ENCODE measurements at places on chromosomes 2 and 18.
A peak's percentile ranks its signal among the peaks of the same experiment; 100 is the strongest.

- no peak for DNase-seq
Observed at GRCh38 chr2:19592197-19592596, 233.8 kb upstream of the OSR1 start.

DNA sequence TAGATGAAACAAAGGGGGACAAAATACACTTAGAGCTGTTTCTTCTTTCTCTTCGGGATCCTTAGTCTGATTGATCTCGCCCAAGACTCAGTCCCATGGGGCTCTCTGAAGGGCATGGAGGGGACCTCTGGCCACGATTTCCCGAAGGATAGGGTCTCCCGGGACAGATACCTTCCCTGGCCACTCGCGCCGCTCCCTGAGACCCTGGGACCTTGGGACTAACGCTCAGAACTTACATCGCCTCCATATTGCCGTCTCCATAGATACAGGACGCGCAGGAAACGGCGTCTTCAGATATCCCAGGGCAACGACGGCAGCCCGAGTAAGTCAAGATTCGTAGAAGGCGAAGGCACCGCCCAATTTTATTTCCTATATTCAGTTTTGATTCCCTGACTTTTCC, at the start of gene CFAP65:
Gene CFAP65, minus strand, starts transcription at position 265 of the 400 bp plus-strand sequence. CDS start 2,468 bp downstream, outside the sequence.
- peak; percentile 19 for DNase-seq

DNA sequence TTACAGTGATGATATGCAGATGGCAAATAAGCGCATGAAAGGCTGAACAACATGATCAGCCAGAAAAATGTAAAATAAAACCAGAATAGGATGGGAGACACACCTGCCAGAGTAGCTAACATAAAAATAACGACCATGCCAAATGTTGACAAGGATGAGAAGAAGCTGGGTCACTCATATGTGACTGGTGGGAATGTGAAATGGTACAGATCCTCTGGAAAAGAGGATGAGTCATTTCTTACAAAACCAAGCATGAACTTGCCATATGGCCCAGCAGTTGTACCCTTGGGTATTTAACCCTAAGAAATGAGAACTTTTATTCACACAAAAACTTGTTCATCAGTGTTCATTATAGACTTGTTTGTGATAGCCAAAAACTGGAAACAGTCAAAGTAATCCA, 143.8 kb downstream of the SH3BP4 start:
- DNase-seq, result no peak

DNA sequence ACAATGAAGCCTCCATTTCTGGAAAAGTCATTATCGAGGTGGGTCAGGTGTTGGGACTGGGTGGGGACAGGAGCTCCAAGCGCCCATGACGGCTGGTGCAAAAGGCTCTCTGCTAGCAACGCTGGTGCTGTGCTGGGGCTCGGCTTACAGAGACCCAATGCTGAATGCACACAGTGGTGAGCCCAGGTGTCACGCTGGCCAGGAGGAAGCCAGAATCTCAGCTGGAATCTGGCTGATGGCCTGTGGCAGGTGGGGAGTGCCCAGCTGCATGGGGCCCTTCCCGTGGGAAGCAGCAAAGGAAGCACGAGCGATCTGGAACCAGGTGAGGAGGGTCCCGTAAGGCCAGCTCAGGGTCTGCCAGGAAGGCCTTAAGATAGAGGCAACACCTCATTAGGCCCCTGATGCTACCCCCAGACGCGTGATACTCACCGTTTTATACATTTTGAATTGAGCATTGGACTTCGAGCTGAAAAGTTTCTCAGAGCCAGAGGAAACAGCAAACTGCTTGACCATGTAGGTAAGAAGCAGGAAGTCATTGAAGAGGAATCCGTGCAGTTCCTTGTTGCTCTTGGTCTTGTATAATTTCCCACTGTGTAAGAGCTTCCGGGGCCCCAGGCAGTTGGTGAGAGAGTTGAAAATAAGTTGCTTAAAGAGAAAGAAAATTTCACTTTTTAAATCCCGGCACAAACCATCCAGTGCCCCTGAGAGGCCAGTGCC, 34.7 kb downstream of the FAM228A start:
- no peak for DNase-seq

DNA sequence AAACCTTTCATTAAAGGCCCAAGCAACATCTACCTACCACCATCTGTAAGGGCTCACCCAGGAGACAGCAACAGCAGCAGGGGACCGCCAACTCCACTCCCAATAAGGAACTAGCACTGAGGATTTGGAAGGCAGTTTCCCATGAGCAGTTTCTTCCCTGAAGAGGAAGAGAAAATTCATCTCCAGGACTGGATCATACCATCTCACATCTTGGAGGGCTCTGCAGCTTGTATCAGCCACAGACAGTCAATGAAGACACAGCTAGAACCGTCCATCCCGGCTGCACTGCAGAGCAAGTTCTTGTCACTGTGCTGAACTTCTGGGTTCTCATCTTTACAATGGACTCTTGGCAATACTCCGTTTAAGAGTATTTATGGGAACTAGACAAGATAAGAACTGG, 2.8 kb upstream of the GYPC start:
- DNase-seq, result no peak

GRCh38 chr2:174198846-174199564, 49.3 kb downstream of the OLA1 start:
- no peak for DNase-seq

DNA sequence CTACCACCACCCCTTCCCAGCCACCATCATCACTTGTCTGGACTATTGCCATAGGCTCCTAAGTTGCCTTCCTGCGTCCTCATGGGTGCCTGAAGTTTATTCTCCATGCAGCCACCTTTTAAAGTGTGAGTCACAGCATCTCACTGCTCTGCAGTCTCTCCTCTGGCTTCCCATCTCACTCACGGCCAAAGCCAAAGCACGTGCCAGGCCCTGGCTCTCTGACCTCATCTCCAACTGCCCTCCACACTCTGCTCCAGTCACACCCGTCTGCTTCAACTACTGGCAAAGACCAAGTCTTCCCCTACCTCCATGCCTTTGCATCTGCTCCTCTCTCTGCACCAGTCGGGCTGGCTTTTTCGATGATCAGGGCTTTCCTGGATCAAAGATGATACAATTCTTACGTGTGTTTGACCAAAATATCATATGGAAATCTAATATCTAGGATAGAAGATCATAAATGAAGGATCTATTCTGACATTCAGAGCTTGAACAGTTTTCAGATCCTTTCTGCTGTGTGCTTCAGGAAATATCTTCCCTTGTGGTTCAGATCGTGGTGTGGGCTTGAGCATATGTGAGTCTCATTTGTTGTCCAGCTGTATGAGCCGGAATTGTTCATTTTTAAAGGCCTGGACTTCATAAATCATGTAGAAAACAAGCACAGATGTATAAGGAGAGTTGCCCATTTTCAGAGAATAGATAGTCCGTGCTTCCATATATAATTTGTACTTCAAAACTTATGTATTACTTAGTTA, 175.6 kb downstream of the PRKCE start:
- no peak for DNase-seq

- DNase-seq, result no peak
Observed at GRCh38 chr2:174569678-174570077, 27.9 kb downstream of the WIPF1 start.

GRCh38 chr2:141570474-141571131, 560.2 kb downstream of the LRP1B start:
- DNase-seq, result no peak

- no peak for DNase-seq
Observed at GRCh38 chr2:119718501-119719260, 39.7 kb downstream of the TMEM177 start.

GRCh38 chr18:68164909-68165308, 550.0 kb downstream of the TMX3 start:
- no peak for DNase-seq

DNA sequence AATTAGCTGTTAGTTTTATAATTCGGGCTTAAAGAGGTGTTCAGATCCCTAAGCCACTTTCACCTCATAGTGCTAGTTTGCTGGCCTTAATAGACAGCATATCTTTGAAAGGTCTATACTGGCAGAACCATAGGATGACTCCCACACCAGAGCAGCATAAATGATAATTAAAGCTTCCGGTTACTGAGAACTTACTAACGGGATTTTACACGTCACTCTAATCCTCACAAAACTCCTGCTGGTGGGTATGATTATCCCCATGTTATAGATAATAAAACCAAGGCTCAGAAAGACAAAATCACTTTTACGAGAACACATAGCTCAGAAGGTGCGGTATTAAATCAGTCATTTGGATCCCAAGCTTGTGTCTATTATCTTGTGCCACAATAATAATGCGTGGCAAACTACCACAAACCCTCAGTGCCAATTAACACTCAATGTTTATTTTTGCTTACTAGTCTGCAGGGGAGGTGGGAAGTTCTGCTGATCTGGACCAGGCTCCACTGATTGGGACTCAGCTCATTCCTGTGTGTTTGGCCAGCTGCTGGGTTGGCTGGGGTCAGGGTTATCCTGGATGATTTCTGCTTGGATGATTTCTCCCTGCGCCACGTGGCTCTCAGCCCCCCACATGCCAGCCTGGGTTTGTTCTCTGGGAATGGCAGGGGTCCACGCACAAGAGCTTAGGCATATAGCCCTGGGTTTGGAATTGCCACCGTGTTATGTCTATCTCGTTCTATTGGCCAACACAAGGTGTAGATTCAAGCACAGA, 62.3 kb downstream of the TRIB2 start:
- DNase-seq, result no peak

GRCh38 chr2:47204691-47205090, 49.6 kb upstream of the STPG4 start:
- DNase-seq, result no peak

- DNase-seq, result no peak
Observed at GRCh38 chr2:109614715-109615636, 812 bp downstream of the SOWAHC start.

DNA sequence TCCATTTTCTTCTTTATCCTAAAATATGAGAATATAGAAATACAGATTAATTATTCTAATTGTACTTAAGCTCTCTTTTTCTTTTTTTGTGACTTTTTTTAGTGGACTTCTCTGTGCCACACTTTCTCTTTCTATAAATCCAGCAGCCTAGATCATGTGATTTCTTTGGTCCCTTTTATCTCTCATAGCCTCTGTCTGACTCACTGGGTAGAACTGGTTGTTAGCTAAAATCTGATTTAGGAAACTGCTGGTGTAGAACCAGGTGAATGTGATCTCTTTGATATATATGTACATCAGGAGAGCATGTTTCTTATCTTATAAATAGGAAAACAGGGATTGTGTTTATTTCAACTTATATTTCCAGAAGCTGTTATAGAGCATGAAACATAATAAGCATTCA, 54.9 kb downstream of the VRK2 start:
- no peak for DNase-seq

DNA sequence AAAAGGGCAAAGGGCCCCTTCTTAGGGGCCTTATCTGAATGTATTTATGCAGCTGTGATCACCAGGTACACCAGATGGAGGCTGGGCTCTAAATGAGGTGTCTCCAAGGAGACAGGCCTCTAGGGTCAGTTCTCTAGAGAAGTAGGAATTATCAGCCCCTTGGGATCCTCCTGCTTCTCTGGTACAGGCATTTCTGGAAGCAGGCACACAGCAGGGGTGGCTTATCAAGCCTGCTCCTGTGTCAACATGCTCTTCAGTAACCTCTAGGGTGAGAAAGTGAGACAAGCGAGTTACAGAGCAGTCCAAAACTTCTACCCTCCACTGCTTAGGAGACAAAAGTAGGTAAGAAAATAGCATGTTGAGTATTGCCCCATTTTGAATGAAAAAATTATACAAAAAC, 13.8 kb downstream of the TPGS2 start:
- no peak for DNase-seq

- DNase-seq, result no peak
Observed at GRCh38 chr2:57850415-57851130, 196.0 kb upstream of the VRK2 start.

DNA sequence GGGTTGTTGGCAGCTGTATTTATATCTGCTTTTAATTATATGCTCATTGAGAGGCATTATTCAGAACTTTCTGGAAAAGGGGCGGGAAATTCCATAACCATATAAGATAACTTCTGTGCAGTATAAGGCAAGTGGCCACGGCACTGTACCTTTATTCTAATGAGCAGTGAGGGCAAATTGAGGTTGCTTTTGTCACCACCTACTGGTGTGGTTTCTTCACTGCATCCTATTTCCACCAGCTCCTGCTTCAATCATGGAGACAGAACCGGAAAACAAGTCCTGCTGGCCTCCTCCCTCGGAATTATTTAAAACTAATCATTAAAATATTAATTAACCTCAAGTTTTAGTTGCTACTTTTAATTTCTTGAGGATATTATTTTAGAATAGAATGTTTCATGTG, 759.4 kb downstream of the CBLN2 start:
- no peak for DNase-seq

DNA sequence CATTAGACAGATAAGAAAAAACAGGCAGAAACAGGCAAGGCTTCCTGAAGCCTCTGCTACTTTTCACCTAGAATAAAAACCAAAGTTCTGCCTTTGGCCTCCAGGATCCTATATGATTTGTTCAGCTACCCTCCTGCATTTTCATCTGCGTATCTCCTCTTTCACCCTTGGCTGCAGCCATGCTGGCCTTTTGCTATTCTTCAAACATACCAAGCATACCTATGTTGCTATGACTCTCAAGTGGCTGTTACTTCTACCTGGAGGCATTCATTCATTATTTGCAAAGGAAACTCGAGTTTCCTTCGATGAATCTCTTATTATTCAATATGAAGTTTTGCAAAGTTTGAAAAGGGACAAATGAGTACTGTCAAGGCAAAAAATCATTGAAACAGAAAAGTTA, 106.4 kb upstream of the HNMT start:
- DNase-seq, result no peak

- no peak for DNase-seq
Observed at GRCh38 chr2:64463781-64464180, 9.8 kb downstream of the LGALSL start.

GRCh38 chr2:146579147-146579930, 1265.5 kb upstream of the ACVR2A start:
- no peak for DNase-seq

DNA sequence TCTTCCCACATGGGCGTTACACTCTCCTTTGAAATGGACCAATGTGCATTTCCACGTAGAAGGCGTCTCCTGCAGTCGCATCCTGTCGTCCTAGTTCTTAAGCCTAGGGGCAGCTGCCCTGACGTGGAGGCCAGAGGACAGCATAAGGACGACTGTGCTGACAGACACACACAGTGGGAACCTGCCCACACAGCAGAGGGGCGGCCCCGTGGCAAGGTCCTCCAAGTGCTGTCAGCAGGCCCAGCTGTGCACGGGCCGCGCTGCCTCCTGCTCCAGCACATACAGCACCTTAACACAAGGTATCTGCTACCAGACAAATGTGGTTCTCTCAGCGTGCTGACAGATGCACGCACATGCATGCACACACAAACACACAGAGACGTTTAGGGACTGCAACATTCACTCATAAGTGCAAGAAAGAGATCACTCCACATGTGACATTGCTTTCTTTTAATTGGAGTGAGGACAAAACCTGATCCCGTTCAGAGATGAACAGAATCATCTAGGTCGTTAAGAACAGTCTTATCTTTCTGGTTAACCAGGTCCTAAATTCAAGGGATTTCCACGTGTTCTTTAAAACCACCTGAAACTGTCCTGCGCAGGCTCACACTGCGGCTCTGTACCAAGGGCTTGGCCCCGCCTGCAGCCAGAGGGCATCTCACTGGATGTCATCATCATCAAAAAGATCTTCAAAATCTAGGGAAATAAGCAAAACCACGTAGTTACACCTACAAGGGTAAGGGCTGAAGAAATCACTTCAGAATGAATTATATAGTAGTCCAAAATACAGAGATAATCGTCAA, 5.5 kb downstream of the COPS9 start:
- no peak for DNase-seq

GRCh38 chr2:170932948-170933347, 3.9 kb downstream of the GORASP2 start:
- no peak for DNase-seq
